AG10803 (cell line): ENCODE measurements at places on chromosomes 2 and 18.

GRCh38 chr18:31061945-31062344 is 19.4 kb upstream of the DSC3 start:
- no peak for DNase-seq

- DNase-seq, result peak; percentile 84
These were observed 97.5 kb upstream of the LDLRAD4 start for GRCh38 chr18:13120983-13121441.

DNA sequence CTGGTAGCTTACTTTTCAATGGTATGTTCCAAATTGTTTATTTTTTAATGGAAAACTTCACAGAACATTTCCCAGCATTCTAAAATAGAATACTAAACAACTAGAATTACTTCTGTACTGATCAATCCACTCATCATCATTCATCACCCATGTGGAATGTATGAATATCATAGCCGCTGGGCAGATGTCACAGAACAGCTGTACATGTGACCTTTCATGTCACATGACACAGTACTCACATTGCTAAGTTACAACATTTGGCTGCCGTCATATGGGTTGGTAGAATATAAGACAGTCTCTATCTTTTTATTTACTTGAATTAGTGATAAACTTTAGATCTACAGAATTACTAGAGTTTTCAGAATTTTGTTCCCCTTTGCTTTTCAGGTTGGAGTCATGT is 387.6 kb downstream of the ZEB2 start:
- DNase-seq, result peak; percentile 18

GRCh38 chr2:195477248-195477995 is 179.6 kb upstream of the SLC39A10 start:
- DNase-seq, result peak; percentile 85

GRCh38 chr2:114222344-114222743 is 220.1 kb upstream of the DPP10 start:
- DNase-seq, result no peak
